Caudate nucleus (tissue), 63 donors: ENCODE measurements at places on chromosomes 7 and 10.

GRCh38 chr7:95321720-95322119 is 2.6 kb downstream of the PON1 start:
- no peak for DNase-seq

- DNase-seq: no peak
Observed at GRCh38 chr10:5735119-5735518, 50.5 kb downstream of the TASOR2 start.

DNA sequence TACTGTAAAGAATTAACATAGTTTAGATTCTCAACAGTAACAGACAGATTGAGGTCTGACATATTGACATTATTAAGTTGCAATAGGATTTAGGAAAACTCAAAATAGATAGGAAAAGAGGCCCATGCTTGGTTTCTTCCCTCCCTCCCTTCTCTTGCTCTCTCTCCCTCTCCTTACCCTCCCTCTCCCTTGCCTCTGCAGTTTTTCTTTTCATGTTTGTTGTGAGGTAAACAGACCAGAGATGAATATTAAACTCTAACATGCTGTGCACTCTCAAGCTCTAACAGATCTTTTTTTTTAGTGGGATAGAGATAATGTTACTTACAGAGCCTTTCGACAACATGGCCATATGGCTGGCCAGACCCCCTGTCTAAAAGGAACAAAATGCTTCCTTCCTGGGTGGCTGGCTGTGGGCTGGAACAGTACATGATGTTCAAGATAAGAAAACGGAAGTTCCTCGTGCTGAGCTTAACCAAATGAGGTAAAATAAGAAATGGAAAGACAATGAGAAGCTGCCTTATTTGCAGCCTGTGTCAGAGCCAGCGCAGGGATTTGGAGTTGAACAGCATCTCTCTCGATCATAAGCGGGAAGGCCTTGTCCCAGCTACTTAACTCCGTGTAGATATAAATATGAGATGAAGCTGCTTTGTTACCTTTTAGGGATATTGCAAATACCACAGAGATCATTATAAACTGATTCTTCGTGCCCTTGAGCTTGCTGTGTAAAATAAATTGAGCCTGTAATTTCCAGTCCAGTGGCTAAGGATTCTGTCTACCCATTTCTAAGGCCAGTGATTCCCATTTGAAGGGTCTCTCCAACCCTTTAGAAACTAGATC is 391.9 kb upstream of the NPVF start:
- DNase-seq: no peak

DNA sequence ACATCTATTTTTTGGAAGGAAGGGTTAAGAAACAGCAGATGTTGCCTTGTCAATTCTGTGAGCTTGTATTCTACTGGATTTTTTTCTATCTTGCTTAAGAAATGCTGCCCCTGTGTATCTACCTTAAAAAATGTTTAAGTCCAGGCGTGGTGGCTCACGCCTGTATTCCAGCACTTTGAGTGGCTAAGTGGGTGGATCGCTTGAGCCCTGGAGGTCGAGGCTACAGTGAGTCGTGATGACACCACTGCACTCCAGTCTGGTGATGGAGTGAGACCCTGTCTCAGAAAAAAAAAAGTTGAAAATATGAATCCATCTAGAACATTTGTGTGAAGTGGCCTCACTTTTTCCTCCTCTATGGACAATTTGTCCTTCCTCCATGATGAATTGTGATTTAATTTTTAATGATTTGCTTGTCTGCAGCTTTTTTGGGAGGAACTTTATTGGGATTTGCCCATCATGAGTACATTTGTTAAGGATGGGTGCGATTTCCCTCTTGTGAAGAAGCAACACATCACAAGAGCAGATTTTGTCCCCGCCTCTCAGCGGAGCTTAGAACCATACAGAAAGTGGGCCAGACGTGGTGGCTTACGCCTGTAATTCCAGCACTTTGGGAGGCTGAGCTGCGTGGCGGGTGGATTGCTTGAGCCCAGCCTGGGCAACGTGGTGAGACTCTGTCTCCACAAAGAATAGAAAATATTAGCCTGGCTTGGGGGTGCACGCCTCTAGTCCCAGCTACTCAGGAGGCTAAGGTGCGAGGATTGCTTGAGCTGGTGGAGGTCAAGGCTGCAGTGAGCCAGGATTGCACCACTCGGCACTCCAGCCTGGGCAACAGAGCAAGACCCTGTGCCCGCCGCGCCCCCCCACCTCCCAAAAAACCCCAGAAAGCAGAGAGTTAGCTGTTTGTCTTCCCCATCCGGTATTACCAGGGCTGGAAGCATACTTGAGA is 57.7 kb downstream of the DNAJB6 start:
- no peak for DNase-seq

DNA sequence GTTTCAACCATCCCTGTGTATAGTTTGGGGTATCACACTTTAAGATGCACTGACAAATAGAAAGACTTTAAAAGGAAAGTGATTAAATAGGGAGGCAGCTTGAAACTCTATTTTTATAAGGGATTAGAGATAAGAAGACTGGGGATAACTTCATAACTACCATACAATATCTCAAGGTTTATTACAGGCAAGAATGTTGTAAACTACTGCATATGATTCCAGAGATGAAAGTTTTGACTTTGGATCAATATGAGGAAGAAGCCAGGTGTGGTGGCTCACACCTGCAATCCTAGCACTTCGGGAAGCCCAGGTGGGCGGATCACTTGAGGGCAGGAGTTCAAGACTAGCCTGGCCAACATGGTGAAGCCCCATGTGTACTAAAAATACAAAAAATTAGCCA is 96.1 kb downstream of the DNAJC1 start:
- no peak for DNase-seq

DNA sequence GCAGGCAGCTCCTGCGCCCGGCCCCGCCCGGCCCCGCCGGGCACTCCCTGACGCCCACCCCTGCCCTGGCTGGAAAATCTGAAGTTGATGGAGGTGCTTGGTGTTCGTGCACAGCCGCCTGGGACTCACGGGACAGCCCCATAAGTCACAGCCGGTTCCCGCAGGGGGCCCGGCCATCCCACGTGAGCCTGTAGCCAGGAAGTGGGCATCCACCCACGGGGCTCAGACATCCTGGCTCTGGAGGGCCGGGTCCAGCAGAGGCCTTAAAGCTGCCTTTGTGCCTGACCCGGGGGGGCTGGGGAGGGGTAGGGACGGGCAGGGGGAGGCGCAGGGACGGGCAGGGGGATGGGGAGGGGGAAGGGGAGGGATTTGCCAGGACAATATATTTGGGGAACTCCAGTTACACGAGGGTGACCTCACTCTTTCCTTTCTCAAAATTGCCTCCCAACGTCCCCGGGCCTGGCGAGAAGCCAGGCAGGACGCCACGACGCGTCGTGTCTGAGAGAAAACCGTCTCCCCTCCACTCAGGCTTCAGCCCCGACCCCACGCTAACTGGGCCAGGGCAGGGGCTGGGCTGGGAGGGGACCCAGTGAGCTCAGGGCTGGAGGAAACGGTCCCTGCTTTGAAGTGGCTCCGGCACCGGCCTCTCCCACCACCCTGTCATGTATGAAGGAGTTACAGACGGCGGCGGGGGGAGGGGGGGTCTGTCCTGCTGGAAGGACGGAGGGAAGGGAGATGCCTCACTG is 82.1 kb upstream of the PDGFA start:
- DNase-seq: no peak

GRCh38 chr7:98369726-98370125 is 31.2 kb downstream of the BAIAP2L1 start:
- DNase-seq: no peak

- no peak for DNase-seq
Observed at GRCh38 chr10:90614631-90615030, 243.2 kb downstream of the HTR7 start.

- DNase-seq: no peak
Observed at GRCh38 chr10:43623351-43623750, 17.1 kb downstream of the ZNF485 start.

- DNase-seq: no peak
Observed at GRCh38 chr7:139774376-139774775, 3.4 kb downstream of the HIPK2 start.

GRCh38 chr10:119289227-119289920 is 82.0 kb downstream of the GRK5 start:
- DNase-seq: no peak

GRCh38 chr10:11604865-11605650 is 6.4 kb downstream of the USP6NL start:
- no peak for DNase-seq

GRCh38 chr7:108147031-108147563 is 16.9 kb upstream of the LAMB4 start:
- DNase-seq: no peak

DNA sequence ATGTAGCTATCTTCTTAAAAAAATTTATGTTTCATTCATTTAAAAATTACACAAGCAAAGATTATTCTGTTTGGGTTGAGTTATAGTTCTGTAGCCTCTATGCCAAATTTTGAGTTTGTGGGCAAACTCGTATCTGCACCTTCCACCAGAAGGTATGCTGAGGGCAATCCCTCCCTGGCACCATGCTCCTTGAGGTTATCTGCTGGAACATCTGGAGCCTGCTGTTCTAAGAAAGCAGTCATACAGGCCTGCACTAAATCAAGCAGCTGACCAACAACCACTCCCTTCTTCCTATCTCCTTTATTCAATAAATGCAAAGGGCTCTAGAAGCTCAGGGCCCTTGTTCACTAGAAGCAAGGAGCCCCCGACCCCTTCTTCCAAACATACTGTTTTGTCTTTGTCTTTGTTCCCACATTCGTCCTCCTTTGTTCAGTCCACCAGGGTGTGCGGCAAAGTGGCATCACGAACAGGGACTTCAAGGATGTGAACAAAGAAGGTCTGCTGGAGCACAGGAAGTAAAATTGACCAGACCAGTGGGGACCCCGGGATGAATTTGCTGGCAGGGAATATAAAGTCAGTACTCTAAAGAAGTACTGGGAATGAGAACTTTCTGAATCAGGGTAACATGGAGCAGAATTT is 36.4 kb downstream of the OR13A1 start:
- no peak for DNase-seq

DNA sequence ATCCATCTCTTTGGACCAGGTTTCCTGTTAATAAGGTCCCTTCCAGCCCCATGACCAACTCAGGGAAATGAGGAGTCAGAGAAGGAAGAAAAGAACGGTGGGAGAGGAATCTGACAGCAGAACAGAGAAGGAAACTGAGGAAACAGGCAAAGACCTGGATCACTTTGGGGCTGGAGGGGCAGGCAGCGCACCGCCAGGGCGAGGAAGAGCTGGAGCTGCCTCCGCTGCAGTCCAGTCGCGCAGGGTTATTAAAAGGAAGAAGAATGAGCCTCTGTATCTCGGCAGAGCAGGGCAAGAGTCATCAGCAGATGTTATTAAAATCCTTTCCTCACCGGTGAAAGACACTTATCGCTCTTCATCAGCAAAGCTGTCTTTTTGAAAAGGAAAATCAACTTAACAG is 37.7 kb upstream of the R3HCC1L start:
- no peak for DNase-seq

GRCh38 chr10:52319926-52320325 is 5.8 kb downstream of the DKK1 start:
- no peak for DNase-seq

DNA sequence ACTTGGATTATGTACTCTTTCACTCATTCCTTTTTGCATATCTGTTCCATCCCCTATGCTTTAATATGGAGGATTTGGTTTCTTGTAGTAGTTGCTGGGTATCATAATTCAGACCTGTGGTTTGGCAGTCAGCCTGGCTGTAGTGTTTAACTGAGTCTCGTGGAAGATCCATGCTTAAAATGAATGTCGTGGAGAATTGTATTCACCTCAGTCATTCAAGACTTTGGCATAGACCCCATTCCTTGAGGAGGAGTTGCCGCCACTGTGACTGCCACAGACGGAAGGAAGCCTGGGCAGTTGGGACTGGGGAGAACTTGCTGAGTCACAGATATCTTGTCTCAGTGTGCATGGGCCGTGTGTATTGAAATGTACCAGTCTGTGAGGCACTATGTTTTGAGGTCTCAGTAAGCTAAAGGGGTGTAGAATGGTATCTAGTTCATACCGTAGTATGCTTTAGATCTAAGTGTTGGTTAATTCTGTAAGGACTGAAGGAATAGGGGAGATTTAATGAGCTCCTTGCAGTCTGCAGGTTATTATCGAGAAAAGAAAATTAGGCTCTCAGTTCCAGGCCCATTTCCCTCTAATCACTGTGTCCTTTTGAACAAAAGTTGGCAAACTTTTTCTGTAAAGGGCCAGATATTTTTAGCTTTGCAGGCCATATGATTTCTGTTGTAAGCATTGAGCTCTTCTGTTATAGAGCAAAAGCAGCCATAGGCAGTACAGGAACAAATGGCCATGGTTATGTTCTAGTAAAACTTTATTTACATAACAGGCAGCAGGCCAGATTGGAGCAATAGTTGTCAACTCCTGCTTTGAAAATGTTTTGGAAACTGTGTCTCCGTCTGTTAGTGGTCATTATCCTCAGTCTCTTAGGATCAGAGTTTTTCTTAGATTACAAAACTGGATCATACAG is 76.8 kb downstream of the TPST1 start:
- DNase-seq: no peak

DNA sequence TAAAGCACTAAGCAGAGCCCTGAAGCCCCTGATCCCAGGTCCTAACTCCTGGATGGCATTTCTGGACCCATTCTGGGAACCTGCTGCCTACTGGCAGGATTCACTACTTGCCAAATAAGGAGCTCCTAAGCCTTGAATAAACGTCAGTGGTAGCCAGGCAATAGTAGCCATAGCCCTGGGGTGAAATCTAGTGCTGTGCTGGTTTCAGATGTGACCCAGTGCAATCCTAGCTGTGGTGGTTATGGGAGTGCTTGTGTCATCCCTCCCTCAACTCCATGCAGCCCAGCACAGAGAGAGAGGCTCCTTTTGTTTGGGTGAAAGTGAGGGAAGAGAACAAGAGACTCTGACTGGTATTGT is 43.7 kb downstream of the PCLO start:
- no peak for DNase-seq

DNA sequence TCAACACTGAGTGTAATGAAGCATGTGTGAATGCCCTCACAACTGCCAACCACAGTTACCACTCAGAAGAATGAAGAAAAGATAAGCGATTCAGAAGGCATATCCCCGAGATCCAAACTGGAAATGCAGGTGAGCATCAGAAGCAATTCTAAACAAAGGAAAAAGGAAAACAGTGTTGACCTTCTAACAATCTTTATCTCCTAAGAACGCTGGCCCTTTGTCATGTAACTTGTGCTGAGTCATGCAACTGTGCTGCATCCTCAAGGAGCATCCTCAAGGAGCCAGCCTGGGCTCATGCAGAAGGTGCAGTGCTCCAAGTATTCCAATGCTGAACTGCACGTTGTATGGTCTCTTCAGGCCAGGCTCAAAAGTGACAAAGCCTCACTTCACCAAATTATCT is 30.6 kb downstream of the SEC61G start:
- DNase-seq: no peak

DNA sequence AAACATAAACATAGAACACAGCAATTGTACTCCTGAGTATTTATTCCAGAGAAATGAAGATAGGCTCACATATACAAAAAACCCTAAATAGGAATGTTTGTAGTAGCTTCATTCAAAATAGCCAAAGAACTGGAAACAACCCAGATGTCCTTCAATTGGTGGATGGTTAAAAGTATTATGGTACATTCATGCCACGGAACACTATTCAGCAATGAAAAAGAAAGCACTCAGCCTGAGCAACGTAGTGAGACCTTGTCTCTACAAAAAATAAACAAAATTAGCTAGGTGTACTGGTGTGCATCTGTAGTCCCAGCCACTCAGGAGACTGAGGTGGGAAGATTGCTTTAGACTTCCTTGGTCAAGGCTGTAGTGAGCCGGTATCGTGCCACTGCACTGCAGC is 94.4 kb downstream of the RAPGEF5 start:
- no peak for DNase-seq
